ENCODE measurements at places on chromosomes 13 and 19.

- DNase-seq = no peak
Measured at GRCh38 chr19:16587833-16588823, 15.9 kb upstream of the SLC35E1 start.

- DNase-seq = no peak
Measured at GRCh38 chr13:105349082-105349723, 1186.3 kb downstream of the EFNB2 start.

- DNase-seq = peak; percentile 84
Measured at GRCh38 chr13:44815623-44816022, 173.6 kb downstream of the NUFIP1 start.

DNA sequence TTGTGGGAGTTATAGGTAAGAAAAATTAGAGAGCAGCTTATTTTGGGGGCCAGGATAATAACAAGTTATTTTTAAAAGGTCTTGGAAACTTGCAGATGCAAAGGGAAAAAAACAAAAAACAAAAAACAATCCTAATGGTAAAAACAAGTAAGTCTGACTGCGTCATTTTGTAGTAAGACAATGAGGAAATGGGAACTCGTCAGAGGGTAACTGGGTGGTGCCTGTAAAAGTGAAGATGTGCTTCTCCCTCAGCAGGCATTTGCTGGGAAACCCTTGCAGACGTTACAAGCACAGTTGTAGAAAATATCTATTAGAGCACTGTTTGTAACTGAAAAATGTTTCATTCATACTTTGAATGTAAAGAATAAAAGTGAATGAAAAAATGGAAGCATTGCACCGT lies 2.2 kb upstream of the TNFSF13B start:
- DNase-seq = no peak

GRCh38 chr13:99828123-99828522 lies 143.4 kb downstream of the ZIC5 start:
- no peak for DNase-seq
